CD4-positive, alpha-beta T cell treated with Interleukin-15 for 1 hour (primary cell): ENCODE measurements at places on chromosomes 7 and 10.

DNA sequence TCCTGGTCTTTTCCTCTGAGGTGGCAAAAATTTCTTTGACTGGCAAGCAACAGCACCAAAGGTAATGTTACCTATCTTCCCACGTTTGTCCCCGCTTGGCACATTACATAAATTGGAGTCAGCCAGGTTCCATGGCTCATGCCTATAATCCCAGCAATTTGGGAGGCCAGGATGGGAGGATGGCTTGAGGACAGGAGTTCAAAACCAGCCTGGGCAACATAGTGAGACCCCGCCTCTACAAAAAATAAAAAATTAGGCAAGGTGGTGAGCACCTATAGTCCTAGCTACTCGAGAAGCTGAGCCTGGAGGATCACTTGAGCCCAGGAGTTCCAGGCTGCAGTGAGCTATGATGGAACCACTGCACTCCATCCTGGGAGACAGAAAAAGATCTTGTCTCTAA is 139.5 kb downstream of the IDE start:
- DNase-seq: no peak

DNA sequence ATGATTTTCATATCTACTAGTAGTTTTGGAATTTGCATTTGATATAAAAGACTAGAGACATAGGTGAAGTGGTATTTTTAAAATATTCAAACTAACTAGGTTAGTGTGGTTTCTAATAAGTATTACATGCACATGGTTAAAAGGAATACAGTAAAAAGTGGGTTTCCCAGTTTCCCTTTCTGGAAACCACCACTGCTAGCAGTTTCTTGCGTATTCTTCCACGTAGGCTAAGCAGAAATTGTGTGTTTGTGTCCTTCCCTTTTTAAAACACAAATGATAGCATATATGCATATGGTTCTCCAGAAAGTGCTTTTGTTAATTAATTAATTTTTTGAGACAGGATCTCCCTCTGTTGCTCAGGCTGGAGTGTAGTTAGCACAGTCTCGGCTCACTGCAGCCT is 15.4 kb downstream of the NRF1 start:
- no peak for DNase-seq

GRCh38 chr10:129960481-129961156 is 3.5 kb downstream of the EBF3 start:
- no peak for DNase-seq

- no peak for DNase-seq
Observed at GRCh38 chr7:16465469-16466361, at the start of gene SOSTDC1. TSS of gene SOSTDC1 (minus strand) at chr7:16465738. CDS start at chr7:16465668, 70 bp downstream.

GRCh38 chr10:113444766-113445365 is 108.0 kb upstream of the HABP2 start:
- no peak for DNase-seq

DNA sequence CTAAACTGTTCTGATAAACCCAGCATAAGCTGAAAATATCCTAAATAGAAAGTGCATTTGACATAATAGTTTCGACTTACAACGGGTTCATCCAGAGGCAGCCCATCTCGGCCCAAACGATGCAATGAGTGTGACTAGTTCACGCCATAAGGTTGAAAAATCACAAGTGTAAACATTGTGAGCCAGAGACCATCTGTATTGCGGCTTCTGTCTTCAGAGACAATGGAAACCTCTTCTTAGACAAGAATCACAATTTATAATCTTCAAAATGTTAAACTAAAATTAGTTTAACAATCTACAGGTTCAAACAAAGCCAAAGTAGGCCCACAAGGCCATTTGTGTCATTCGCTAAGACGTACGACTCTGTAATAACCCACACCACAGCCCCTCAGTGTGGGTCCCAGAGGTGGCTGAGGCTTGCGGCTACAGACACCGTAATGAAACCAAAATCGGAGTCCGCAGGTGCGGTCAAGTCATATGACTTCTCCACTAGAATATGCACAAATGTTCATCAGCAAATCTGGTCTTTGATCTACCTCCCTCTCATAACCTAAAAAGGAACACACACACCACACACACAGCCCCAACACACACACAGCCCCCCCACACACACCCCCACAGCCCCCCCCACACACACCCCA is 81.8 kb downstream of the DIP2C start:
- DNase-seq: no peak

DNA sequence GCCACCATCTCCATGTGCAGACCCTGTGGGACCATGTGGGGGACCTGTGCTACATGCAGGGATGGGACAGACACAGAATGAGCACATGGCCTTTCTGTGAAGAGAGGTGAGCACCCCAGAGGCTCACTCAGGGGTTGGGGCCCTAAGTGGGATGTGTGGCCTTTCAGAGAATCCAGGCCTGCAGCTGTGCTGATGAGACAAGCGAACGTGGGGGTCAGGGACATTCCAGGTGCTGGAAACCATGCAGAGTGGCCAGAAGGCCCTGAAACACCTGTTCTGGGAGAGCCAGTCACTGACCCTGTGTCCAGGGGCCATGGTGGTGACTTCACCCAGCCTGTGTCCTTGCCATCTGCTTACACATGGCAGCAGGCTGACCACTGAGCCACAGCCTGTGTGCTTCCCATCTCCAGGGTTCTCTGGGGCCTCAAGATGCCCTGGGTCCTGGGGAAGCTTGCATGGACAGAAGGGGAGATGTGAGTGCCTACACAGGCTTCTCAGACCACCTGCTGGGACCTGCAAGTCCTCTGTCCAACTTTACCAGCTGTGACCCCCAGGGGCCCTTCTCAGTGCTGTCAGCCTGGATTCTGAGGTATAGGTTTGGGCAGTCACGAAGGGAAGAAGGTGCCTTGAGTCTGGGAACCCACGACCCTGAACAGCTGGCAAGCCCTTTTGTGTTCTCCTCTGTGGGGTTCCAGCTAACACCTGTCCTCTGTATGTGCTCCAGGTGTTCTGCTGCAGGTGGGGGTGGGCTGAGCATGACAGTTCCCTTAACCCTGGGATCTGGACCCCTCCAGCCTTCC is 17.6 kb downstream of the RAMP3 start:
- DNase-seq: no peak

GRCh38 chr10:75597773-75598440 is 166.5 kb downstream of the LRMDA start:
- no peak for DNase-seq

GRCh38 chr10:47413531-47414226 is 29.6 kb upstream of the ZNF488 start:
- DNase-seq: no peak

- no peak for DNase-seq
Observed at GRCh38 chr7:64574540-64575099, 11.7 kb upstream of the ZNF680 start.

DNA sequence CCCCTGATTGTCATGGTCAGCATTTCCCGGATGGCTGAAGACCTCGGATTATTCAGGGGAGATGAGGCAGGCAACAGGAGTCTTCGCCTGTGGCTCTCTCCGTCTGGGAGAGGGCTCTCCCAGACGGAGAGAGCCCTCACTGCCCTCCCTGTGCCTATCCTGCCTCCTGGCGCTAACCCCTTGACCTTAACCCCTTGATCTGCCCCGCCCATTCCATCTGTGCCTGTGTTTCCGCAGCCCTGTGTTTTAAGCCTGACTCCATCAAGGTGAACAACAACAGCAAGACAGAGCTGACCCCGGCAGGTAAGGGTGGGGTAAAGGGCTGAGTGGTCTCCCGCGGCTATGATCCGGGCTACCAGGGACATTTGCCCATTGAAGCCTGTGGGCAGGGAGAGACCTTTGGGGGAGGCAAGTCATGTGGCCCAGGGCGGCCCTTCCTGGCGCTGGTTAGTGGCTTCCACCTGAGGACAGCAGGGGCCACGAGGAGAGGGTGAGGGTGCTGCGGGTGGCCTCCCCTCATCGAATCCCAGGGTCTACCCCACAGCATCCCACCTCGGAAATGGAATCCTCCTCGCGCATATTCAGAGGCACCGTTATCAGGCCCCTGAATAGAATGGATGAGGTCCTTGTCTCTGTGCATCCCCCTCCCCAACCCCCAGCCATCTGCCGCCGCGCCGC is 4.2 kb upstream of the MUC12 start:
- DNase-seq: no peak

- no peak for DNase-seq
Observed at GRCh38 chr7:79734181-79734580, 280.7 kb upstream of the MAGI2 start.

- peak; percentile 71 for DNase-seq
Observed at GRCh38 chr10:46282842-46283574, 3.8 kb upstream of the ANTXRL start.
